Cerebellar nuclear complex (tissue), 1 donor: ENCODE measurements at places on chromosomes 6 and 20.

GRCh38 chr6:2124260-2124709 lies 121.1 kb downstream of the GMDS start:
- DNase-seq: no peak

DNA sequence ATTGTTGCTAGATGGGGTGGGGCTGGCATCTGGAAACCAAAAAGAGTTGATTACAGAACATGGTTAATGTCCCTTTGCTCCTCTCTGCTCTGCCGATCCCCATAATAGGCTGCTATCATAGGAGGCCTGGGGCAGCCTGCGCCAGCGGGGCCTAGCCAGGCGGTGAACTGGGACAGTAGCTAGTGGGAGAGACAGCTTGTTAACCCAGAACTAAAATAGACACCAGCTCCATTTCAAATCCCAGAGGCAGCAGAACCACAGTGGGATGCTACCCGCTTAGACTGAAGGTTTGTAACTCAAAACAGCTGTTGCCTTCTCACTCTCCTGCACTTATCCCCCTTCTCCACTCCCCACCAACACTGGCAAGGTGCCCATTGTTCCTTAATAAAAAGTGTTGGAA lies 98.5 kb downstream of the SSR1 start:
- DNase-seq: no peak

DNA sequence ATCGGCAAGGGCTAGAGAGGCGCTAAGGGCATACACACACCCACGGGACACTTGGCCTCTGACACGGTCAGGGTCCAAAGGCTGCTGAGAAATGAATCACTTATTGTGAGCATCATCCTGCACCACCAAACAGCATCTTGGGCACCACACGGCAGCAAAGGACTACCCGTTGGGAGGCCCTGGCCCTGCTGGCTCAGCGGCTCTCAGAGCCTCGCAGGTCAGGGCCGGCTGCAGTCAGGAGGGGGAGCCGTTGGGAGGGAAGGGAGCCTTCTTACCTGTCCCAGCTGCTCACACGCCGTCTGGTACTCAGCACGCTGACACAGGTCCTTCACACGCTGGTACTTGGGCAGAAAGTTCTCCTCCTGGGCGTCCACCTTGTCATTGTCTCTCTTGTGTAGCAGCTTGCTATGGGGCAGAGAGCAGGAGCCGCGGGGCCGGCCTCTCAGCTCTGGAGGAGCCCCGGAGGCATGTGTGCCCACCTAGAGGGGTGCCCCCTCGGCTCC lies 109.0 kb downstream of the SULF2 start:
- no peak for DNase-seq

- no peak for DNase-seq
Measured at GRCh38 chr6:136415351-136416007, 125.8 kb upstream of the BCLAF1 start.

GRCh38 chr6:154463573-154464419 lies 46.7 kb downstream of the CNKSR3 start:
- no peak for DNase-seq

DNA sequence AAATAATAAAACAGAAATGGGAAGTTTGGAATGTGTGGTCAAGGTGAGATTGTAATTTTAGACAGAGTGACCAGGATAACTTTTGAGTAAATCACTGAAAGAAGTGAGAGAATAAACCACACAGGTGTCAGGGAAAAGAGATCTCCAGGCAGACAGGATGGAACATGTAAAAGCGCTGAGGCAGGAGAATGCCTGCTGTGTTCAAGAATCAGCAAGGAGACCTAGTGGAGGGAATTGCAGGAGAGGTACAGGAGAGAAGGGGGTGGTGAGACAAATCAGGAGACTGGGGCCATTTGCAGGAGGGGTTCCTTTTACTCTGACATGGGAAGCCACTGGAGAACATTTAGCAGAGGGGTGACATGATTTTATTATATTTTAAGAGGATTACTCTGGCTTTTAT lies 456.7 kb downstream of the NKAIN2 start:
- no peak for DNase-seq

- DNase-seq: no peak
Measured at GRCh38 chr20:6074145-6074561, 20.3 kb upstream of the LRRN4 start.

DNA sequence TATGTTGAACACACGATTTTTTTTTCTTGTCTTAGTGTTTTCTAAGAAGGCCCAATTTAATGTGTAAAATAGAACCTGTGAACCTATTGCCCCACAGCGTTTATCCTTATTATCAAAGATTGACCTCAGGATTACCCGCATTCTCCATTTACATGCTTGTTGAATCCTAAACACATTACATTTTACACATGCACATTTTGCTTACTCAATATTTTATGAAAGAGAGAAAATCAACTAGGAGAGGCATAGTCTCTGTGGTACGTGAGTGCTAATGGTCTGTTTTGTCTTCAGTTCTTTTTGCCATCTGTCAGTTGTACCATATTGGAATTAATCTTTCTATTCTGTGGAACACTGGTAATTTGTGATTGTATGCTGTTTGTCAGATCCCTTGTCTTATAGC lies 80.1 kb upstream of the SMIM8 start:
- DNase-seq: no peak

DNA sequence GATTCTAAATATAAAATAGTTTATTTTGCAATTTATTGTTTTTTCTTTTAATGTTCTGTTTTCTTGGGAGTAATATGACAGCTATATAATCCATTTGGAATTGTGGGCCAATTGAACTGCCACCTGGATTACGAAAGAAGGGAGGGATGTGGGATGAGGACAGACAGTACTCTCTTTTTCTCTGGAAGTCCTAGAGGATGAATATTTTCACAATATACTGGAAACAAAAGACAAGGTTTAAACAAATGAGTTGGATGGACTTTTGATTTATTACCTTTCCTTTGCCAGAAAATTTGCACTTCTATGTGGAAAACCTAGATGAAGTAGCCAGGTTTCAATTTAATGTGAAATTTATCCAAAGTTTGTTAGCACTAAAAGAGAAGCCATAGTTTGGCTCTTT lies 325.5 kb upstream of the IMPG1 start:
- no peak for DNase-seq

- DNase-seq: no peak
Measured at GRCh38 chr6:145626857-145627256, 108.5 kb downstream of the EPM2A start.

- no peak for DNase-seq
Measured at GRCh38 chr6:45568626-45569025, 190.9 kb upstream of the SUPT3H start.

- DNase-seq: no peak
Measured at GRCh38 chr6:129863664-129864063, 2.5 kb upstream of the TMEM244 start.

- DNase-seq: no peak
Measured at GRCh38 chr6:12147557-12148316, 135.6 kb downstream of the HIVEP1 start.

DNA sequence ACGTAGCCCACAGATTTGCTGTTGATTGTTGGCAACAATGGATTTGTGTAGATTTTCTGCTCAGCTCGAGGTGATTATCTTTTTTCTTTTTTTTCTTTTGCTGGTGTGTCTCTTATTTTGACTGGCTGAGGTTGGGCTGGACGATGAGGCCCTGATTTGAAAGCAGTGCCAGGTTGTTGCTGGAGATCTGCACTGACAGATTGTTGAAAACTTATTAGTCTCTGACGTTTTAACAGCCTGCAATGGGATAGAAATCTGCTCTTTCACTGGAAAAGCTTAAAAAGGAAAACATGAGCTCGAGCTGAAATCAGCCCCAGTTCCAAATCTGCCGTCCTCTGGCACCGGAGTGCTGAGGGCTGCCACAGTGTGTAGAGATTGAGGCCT lies 87.7 kb downstream of the PDE7B start:
- DNase-seq: no peak

DNA sequence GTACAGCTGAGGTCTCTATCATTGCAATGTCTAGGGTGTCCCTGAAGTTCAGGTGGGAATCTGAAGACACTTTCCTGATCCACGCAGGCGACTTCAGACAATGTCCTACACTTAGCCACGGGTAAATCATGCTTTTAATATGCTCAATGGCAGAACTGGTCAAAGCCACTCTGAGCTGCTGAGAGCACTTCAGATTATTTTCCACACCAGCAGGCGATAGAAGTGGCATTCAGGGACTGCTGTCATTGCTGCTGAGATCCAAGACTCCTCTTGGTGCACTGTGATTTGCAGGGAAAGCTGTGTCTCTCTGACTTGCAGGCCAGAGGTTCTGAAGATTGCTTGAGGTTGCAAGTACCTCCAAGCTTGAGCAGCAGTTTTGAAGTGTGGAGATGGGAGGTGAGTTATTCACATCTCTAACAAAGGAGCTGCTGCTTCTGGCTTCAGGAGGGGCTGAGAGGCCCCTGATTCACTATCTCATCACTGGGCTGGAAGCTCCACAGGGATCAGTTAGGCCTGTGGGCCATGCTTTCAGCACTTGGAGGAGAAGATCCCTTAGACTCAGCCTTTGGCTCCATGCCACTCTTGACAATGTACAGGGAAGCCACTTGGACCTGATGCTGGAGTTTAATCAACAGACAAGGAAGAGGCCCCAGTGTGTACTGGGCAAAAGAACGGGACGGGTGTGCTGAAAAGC lies 2.9 kb upstream of the SSTR4 start:
- no peak for DNase-seq

DNA sequence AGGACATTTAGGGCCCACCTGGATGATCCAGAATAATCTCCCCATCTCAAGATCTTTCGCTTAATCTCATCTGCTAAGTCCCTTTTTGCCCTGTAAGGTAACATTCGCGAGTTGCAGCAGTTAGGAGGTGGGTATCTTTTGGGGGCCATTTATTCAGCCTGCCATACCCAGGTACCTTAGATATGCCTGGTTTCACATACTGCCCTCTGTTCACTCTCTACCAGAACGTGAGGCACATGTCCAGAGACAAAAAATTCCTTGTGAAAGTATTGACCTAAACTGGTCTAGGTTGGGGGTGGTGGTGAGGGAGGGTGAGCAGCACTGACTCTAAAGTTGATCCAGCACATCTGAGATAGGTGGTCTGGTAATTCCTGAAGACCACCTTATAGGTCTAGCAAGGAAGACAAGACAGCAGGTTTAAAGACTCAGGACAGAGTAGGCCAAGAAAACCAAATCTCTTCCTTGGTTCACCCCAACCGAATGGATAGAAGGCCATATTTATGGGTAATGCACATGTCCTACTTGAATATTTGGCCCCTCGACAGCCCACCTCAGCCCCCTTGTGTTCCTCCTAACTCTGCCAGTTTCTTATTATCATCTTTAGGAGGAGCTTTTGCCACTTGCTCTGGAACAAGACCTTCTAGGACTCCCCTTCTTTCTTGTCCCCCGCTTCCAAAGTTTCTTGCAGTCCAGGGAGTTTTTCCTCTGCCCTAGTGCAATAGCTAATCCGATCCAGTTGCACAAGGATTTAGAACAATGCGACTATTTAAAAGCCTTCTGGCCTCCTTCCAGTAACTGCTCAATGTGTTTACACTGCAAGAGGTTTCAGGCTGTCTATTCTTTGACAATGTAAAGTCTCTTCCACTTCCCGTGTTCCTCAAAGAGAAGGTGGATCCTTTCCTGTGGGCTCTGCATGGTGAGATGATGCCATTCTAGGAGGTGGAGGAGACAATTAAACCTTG lies 213.0 kb upstream of the LAMP5 start:
- no peak for DNase-seq

DNA sequence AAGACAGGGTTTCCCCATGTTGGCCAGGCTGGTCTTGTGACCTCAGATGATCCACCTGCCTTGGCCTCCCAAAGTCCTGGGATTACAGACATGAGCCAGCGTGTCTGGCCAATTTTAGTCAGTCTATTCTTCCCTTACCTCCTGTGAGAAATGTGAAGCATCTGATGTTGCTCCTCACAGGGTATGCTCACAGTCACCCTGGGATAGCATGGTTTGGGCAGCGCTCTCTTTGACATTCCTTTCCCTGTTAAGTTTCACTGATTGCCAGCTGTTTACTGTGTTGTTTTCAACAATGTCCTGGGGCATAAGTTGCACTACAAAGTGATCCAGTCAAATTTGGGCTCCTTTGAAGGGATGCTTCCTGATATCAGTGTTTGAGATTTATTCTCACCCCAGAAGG lies 13.1 kb downstream of the CDC5L start:
- no peak for DNase-seq

DNA sequence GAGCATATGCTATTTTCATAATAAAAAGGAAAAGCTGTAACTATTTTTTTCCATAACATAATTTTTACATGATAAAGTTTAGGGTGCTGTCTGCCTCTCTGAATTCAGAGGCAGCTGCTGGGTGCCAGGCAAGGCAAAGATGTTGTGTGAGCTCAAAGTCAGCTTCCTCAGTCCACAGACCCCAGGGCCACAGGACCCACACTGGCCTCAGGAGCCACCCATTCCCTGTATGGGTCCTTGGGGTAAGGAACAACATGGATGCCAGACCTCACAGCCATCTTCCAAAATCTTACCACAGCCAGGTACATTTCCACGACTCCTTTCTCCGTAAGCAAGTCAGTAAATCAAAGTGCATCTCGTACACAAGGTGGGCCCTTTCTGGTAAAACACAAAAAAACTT lies 16.4 kb upstream of the MAFB start:
- no peak for DNase-seq

DNA sequence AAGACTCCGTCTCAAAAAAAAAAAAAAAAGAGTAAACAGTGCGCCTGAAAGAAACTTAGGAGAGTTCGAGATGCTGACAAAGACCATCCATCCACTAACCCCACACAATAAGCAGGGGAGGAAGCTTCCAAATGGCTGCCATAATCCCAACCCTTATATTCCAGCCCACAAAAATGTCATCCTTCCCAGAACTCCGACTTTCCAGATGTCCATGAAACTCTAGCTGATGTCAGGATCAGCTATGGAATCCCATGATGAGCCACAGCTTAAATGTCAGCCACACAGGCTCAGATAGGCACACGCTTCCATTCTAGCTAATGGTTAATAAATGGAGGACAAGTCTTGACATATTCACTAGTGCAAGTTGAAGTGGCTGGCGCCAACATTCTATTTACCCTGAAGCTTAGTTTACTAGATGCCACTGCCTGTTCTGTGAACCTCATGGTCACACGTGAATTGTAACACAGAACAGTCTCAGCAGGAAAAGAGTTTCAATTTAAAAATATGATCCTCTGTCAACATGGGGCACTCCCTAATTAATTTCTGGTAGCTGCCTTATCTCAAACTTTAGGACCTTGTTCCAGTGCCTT lies 75.5 kb downstream of the FOXF2 start:
- no peak for DNase-seq

DNA sequence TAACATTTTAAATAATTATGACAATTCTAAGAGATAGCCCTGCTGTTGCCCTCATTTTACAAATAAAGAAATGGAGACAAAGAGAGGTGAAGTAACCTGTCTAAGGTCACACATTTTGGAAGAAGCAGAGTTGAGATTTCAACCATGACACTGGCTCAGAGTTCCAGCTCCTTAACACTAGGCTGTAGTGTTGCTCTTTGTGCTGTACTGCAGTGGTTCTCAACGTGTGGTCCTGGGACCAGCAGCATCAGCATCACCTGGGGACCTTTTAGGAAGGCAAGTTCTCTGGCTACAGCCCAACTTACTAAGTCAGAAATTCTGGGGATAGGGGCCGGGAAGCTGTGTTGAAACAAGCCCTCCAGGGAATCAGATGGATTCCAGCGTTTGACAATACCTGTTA lies 62.4 kb upstream of the FERMT1 start:
- no peak for DNase-seq

GRCh38 chr6:43128926-43129325 lies 42.1 kb upstream of the SRF start:
- no peak for DNase-seq
